ENCODE measurements at places on chromosomes 12 and 14.

DNA sequence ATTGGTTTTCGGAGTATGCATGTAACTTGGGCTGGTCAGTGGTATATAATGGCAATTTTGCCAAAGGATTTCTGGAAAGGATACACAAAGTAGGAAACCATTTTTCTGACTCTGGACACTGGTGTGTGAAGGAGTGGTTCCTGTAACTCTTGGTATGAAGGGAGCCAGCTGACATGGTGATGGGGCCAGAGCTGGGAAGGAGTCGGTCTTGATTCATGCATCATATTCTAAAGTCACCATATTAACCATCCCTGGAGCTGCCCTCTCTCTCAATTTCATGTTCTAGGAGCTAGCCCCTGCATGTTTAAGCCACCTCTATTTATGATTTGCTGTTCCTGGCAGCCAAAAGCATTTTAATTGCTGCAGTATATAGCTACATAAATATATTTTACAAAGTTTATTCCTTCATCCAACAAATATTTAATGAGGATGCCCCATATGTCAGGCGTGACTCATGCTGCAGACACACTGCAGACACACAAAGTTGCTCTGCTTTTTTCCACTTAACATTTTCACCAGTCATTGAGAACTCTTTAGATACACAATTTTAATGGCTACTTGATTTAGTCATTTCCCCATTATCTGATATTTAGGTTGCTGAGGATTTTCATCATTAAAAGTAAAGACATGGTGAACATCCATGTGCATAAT is 78.7 kb upstream of the PSMC1 start:
- no peak for DNase-seq

DNA sequence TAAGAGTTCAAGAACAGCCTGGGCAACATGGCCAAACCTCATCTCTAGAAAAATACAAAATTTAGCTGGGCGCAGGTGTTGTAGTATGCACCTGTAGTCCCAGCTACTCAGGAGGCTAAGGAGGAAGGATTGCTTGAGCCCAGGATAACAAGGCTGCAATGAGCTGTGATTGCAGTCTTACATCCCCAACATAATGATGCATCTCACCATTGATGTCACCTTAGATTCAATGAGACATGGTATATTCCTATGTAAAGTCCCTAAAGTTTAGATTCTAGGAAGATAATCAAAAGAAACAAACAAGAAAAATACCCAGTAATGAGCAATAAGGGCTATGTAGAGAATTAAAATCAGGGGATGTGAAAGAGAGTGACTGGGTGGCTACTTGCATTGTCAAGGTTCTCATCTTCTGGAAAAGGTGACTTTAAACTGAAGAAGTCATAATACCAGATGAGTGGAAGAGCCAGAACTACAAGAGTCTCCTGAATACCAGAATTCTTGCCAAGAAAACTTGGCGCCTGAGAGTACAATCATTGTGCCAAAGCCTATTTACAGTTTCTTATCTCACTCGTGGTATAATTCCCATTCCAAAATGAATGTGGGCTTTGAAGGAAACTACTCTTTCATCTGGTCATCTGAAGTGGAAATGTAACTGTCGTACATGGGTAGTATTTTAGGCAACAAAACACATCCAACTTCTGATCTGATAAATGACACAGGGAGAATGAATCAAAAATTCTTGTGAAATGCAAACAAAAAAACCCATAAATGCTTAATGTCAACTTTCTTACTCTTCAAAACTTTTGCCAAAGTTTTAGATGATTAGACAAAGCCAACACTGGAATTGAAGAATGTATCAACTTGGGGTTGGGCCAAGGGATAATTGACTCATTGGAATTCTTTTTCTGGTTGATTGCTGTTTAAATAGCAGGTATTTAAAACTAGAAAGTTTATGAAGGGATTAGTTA is 81.1 kb upstream of the ST8SIA1 start:
- no peak for DNase-seq

- DNase-seq: no peak
Observed at GRCh38 chr14:22952418-22952817, 4.5 kb downstream of the HAUS4 start.

DNA sequence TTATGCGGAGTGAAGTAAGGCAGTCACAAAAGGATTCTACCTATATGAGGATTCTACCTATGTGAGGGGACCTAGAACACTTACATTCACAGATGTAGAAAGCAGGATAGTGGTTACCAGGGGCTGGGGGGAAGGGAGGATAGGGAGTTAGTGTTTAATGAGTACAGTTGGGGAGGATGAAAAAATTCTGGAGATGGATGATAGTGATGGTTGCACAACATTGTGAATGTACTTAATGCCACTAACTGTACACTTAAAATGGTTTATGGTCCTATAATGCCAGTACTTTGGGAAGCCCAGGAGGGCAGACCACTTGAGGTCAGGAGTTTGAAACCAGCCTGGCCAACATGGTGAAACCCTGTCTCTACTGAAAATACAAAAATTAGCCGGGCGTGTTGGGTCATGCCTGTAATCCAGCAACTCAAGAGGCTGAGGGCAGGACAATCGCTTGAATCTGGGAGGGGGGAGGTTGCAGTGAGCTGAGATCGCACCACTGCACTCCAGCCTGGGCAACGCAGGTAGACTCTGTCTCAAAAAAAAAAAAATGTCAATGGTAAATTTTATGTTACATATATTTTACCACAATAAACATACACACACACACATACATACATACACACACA is 25.4 kb downstream of the SVOP start:
- DNase-seq: no peak

DNA sequence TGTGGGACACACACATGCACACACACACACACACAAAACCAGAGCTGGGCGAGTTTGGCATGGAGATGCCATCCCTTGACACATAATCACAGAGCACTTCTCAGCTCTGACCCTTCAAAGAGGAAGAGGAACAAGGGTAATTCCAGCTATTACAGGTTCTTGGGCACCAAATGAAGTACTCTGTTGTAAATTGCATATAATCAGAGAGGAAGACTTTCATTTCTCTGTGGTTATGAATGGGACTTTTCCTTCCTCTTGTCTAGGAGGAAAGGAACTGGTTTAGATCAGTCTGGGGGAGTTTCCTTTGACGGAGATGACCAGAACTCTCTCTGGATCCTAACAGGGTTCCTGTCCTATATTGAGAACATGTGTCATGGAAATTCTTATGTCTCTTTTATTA is 26.4 kb upstream of the FGF6 start:
- DNase-seq: no peak

All from stimulated activated CD4-positive, alpha-beta T cell treated with anti-CD3 and anti-CD28 coated beads, Interleukin-4, amount 100 ng/mL, for 1 hour (primary cell).